ENCODE measurements at places on chromosomes 4 and X.

GRCh38 chrX:65148232-65148631 is 172.0 kb upstream of the ZC4H2 start:
- DNase-seq: no peak

GRCh38 chr4:152346526-152346925 is 189.4 kb downstream of the FBXW7 start:
- no peak for DNase-seq

DNA sequence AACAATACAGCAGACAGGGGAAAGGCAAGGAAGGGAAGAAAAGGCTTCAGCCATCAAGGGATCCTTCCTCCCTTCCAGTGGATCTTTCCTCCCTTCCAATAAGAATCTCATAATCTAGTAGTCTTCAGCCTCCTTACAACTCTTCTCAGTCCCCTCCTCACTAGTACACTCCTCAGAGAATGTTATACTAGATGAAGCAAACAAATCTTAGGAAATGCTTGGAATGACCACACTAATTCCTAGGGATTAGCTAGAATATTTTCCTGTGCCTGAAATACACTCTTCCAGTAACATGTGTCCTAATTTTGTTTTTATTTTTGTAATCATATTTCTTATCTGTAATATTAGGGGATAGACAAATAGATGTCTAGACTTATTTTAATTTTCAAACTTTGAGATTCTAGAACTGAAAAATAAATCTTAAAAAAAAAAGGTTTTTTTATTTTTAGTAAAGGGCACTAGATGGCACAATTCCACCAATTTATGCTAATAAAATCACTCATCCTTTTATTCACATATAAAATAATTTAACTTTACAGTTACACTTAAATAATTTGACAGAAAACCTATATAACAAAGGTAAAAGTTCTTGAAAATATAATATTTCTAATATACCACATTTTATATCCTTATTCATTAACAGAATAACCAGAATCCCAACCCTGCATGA is 7.0 kb upstream of the STPG2 start:
- no peak for DNase-seq

DNA sequence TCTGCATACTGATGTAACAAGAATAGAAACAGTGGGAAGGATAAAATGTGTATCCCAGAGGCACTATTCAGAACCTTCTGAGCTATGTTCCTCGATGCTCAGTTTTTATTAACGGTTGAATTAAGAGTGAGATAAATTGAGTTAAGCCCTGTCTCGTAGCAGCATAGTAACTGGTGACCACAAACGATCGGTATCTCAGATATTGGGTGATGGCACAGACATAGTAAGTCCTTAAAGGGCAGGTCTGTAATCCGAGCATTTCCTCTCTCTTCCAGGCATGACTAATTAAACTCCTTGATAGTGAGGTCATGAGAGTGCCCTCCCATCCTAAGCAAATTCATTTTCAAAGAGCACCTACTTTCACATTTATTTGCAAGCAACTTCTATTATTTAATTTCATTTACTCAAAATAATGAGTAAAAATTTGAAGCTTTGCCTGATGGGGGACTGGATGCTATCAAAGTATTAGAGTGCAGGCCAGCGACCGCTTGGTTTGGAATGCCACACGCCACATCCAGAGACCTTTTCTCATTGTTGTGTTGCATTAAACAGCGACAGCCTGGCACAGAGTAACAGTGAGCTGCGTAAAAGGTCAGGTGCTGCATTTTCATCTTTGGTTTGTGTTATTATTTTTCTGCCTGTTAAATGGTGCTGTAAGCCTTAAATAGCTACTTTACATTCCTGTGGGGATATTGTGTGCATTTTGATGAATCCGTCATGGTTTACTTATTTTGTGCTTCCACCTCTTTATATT is 101.9 kb downstream of the PCDH7 start:
- no peak for DNase-seq

DNA sequence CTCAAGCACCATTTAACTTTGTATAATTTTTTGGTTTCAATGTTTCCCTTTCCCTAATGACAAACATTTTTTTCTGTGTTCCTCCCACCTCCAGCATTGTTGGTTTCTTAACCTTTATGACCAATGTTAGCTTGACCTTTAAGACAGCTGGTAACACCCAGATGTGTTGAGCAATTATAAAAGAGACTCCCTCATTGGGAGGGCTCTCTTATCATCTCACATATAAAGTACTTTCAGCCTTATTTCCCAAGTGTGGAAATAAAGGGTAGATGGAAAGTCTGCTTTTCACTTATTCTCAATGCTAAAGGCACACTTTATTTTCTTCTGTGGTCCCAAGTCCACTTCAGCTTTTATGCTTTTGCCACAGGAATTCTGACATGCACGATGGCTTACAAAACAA is 1420.4 kb downstream of the RAPGEF2 start:
- DNase-seq: no peak

DNA sequence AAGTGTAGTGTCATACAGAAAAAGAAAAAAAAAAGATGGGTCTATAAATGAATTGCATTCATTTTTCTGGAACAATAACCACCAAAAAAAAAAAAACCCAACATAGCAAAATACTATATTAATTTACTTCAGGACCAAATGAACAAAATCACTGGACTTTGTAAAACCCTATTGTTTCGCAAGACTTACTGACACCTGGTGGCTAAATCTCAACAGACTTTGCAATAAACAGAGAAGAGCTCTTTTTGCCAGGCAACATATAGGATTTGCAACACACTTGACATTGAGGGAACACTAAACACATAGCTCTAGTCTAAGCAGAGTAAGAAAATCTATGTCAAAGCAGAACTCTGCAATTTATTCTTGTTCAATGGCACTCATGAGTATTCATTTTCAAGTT is 990.2 kb downstream of the STPG2 start:
- DNase-seq: no peak

- DNase-seq: no peak
Measured at GRCh38 chr4:74682567-74683359, 111.6 kb downstream of the BTC start.

- no peak for DNase-seq
Measured at GRCh38 chrX:41009850-41010846, 75.1 kb upstream of the USP9X start.

GRCh38 chr4:76758996-76759395 is 138.9 kb downstream of the SOWAHB start:
- no peak for DNase-seq
